ENCODE measurements at places on chromosomes 16 and 17.

DNA sequence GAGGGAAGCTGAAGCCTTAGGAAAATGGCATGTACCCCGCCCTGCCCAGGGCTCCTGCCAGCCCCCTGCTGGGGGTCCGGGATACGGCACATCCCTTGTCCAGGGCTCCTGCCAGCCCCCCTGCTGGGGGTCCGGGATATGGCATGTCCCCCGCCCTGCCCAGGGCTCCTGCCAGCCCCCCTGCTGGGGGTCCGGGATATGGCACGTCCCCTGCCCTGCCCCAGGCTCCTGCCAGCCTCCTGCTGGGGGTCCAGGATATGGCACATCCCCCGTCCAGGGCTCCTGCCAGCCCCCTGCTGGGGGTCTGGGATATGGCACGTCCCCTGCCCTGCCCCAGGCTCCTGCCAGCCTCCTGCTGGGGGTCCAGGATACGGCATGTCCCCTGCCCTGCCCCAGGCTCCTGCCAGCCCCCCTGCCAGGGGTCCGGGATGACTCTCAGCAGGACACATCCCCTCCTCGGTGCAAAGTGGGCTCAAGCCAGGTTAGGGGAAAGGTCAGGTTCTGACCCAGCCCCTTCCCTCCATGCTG lies 43.2 kb downstream of the RPH3AL start:
- peak; percentile 53 for DNase-seq

- DNase-seq, result no peak
These were observed 101.8 kb downstream of the MYH11 start for GRCh38 chr16:15754821-15755534.

- DNase-seq, result no peak
These were observed 4.0 kb downstream of the TMEM170A start for GRCh38 chr16:75460446-75460845.

DNA sequence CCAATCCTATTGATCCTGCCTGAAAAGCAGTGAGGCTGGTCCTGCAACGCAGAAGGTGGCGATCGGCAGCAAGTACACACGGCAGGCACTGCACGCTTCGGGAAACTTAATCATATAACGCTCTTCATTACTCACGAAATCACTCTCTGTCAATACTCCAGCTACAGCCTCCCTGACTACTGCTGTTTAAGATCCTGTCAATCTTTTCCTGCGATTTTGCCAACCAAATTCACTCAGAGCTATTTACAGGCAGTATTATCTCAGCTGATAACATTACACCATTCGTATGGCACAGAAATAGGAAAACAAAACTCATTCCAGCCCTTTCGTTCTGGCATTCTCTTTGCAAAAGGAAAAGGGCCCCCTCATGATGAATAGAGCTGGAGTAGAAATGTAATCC lies 262.4 kb upstream of the CDH8 start:
- DNase-seq, result no peak

DNA sequence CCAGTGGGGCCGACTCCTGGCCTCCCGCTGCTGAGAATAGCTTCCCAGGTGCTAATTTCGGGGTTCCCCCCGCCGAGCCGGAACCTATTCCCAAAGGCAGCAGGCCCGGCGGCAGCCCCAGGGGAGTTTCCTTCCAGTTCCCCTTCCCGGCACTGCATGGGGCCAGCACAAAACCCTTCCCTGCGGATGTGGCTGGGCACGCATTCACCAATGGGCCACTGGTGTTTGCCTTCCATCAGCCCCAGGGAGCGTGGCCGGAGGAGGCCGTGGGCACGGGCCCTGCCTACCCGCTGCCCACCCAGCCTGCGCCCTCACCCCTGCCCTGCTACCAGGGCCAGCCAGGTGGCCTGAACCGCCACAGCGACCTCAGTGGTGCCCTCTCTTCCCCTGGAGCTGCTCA lies 24.9 kb upstream of the ZFPM1 start:
- DNase-seq, result no peak

DNA sequence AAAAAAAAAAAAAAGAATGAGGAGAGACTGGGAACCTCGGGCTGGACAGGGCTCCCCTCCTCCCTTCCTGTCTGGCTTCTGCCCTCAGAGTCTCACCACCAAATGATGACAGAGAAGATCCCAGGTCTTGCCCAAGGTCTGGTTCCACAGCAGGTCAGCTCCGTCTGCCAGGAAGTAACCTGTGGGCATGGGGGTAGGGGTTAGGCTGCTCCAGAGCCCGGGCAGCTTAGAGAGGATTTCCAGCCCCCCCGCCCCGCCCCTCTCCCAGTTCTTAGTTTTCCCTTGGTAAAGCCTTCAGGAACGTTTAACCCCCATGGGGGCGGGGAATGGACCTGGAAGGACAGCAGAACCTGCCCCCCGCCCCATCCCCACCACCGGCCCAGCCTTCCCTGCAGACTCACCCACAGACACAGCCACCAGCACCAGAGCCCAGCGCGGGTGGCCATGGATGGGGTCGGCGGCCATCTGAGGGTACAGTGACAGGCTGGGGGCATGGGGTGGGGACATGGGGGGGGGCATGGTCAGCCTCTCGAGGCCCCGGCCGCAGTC lies 700 bp downstream of the TLCD2 start:
- peak; percentile 19 for DNase-seq

Measured in NB4 (cell line).